Astrocyte (in vitro differentiated cells and primary cell): ENCODE measurements at places on chromosomes 2 and 18. TPM values are rescaled to one million over a fixed set of nuclear protein-coding genes. Genes with fewer than 3 reads are reported as not detected.
A peak's percentile ranks its signal among the peaks of the same experiment; 100 is the strongest.

DNA sequence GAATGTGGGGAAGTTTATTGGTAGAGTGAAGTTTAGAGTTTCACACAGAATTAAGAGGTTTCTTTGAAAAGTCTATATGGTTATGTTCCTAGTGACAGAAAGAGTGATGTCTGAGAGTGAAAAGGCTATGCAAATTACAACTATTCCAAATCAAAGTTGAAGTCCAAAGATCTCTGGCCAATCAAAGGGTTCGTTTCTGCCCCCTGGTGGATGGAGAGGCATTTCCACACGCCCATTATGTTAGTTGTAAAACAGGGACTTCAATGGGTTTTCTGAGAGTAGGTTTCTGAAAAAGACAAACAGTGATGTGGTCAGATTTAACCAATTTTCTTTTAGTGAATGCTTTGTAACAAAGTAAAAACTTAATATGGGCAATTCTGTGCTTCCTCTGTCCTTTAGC is 441.5 kb upstream of the POU3F3 start:
- no peak for DNase-seq
- no peak overlapping the region for H3K27ac ChIP-seq
- no peaks in the 10 kb centered on the region for H3K36me3 ChIP-seq
- no peaks in the 10 kb centered on the region for H3K27me3 ChIP-seq
- H3K4me1 ChIP-seq: no peaks in the 10 kb centered on the region

GRCh38 chr2:54672590-54673456 is 50.6 kb upstream of the EML6 start:
- no peak overlapping the region for H3K27ac ChIP-seq
- no peaks in the 10 kb centered on the region for H3K4me1 ChIP-seq
- DNase-seq: no peak
- H3K36me3 ChIP-seq: peaks cover 32% of the 10 kb centered on the region
- H3K4me3 ChIP-seq: no peak overlapping the region
- H3K27me3 ChIP-seq: no peaks in the 10 kb centered on the region

The ZSWIM2 gene
- total RNA-seq: not detected in 2 replicates

GRCh38 chr18:9902832-9903231 is 11.0 kb upstream of the VAPA start:
- no peaks in the 10 kb centered on the region for H3K27me3 ChIP-seq
- H3K4me1 ChIP-seq: no peaks in the 10 kb centered on the region
- no peak for DNase-seq
- no peak overlapping the region for H3K4me3 ChIP-seq
- no peak overlapping the region for H3K27ac ChIP-seq
- no peaks in the 10 kb centered on the region for H3K36me3 ChIP-seq

The TOGARAM2 gene
- 0.38 and 0.73 TPM in 2 replicates for total RNA-seq

The ARHGEF33 gene
- 0.10 and 0.30 TPM in 2 replicates for total RNA-seq

The LOXHD1 gene
- total RNA-seq: not detected in 2 replicates

DNA sequence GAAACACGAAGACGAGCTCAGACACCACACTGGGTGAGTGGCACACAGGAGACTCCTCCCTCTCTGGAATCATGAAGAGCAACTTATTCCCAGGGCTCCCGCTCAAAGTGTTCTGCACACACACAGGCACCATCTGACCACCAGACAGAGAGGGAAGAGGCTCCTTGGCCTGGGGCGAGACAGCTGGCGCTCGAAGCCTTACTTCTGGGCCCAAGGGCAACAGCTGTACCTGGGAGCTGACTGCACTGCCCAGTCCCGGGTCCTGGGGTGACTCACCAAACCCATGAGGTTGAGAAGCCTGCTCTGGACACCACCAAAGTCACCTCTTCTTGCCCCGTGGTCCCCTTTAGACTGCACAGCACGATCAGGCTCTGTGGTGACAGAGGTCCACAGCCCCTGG is 42.4 kb downstream of the ADCY3 start:
- H3K27ac ChIP-seq: no peak overlapping the region
- no peaks in the 10 kb centered on the region for H3K36me3 ChIP-seq
- no peak for DNase-seq
- H3K4me1 ChIP-seq: no peaks in the 10 kb centered on the region
- H3K4me3 ChIP-seq: no peak overlapping the region
- peaks cover 3% of the 10 kb centered on the region for H3K27me3 ChIP-seq

- H3K4me3 ChIP-seq: peak overlapping the region; percentile 73
- H3K27ac ChIP-seq: peak overlapping the region; percentile 68
Measured at GRCh38 chr2:222294996-222295367, 3.8 kb downstream of the PAX3 start.

- H3K4me3 ChIP-seq: no peak overlapping the region
- no peaks in the 10 kb centered on the region for H3K36me3 ChIP-seq
- no peak overlapping the region for H3K27ac ChIP-seq
- no peaks in the 10 kb centered on the region for H3K4me1 ChIP-seq
Measured at GRCh38 chr18:12928641-12929040, 19.2 kb upstream of the SEH1L start.

GRCh38 chr2:101012054-101012705 is 10.1 kb downstream of the RPL31 start:
- no peak for DNase-seq
- no peak overlapping the region for H3K27ac ChIP-seq
- H3K4me3 ChIP-seq: no peak overlapping the region
- peaks cover 24% of the 10 kb centered on the region for H3K36me3 ChIP-seq

DNA sequence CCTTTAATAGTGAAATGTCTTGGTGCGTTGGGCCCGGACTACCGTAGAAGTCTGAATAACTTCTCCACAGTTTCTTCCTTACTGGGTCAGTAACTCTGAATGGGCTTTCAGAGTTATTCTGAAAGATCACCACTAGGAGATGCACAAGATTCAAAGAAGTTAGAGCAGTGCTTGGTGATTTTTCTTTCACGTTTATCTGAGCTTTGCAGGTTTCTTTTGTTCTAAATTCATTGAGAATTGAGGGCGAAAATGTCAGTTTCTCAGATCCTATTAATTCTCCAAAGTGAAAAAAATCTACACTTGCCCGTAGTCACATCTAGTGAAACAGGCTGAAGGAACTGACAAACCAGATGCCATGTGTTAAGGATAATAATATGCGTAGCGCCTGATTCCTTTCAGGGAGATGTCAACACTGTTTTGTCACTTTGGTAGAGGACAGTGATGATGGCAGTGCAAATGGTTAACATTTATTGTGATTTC is 70.1 kb downstream of the QPCT start:
- no peaks in the 10 kb centered on the region for H3K36me3 ChIP-seq
- no peak overlapping the region for H3K4me3 ChIP-seq
- H3K27ac ChIP-seq: peak overlapping the region; percentile 22
- peaks cover 8% of the 10 kb centered on the region for H3K4me1 ChIP-seq
- DNase-seq: peak; percentile 69
